Activated naive CD4-positive, alpha-beta T cell treated with anti-CD3 and anti-CD28 coated beads for 36 hours (primary cell): ENCODE measurements at places on chromosomes 4 and X.

GRCh38 chr4:183426507-183426906, 17.9 kb upstream of the CDKN2AIP start:
- DNase-seq: no peak

GRCh38 chrX:132668178-132668577, 179.3 kb upstream of the MBNL3 start:
- no peak for DNase-seq

GRCh38 chr4:1115528-1116293, 2.3 kb upstream of the RNF212 start:
- DNase-seq: no peak

- no peak for DNase-seq
These were observed 13.5 kb upstream of the GBA3 start for GRCh38 chr4:22678940-22679854.

GRCh38 chr4:151744614-151745013, 16.2 kb downstream of the GATB start:
- DNase-seq: no peak

GRCh38 chr4:160161026-160161425, 1058.1 kb downstream of the RAPGEF2 start:
- no peak for DNase-seq

GRCh38 chr4:163606896-163607691, 112.6 kb downstream of the TMA16 start:
- no peak for DNase-seq
